ENCODE measurements at places on chromosomes 13 and 19. TPM values are rescaled to one million over a fixed set of nuclear protein-coding genes. Genes with fewer than 3 reads are reported as not detected.

DNA sequence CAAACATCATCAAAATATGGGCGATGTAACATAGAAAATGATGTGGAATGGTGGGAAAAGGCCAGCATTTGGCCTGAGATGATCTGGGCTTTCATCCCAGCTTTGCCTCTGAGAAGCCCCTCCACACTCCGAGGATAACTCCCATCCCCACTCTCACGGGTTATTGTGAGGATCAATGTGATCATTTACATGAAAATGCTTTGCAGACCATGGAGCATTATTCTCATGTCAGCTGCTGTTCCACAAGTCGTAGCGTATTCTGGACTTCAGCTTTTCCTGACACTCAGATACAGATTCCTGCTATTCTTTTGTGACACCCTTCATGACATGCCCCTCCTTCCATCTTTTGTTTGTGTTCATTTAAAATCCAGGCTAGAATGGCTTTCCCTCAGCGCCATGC, 86.5 kb downstream of the NUFIP1 start:
- H3K27me3 ChIP-seq: peaks cover 15% of the 10 kb centered on the region
- DNase-seq: no peak
- no peak overlapping the region for H3K4me3 ChIP-seq
- no peak overlapping the region for H3K27ac ChIP-seq

DNA sequence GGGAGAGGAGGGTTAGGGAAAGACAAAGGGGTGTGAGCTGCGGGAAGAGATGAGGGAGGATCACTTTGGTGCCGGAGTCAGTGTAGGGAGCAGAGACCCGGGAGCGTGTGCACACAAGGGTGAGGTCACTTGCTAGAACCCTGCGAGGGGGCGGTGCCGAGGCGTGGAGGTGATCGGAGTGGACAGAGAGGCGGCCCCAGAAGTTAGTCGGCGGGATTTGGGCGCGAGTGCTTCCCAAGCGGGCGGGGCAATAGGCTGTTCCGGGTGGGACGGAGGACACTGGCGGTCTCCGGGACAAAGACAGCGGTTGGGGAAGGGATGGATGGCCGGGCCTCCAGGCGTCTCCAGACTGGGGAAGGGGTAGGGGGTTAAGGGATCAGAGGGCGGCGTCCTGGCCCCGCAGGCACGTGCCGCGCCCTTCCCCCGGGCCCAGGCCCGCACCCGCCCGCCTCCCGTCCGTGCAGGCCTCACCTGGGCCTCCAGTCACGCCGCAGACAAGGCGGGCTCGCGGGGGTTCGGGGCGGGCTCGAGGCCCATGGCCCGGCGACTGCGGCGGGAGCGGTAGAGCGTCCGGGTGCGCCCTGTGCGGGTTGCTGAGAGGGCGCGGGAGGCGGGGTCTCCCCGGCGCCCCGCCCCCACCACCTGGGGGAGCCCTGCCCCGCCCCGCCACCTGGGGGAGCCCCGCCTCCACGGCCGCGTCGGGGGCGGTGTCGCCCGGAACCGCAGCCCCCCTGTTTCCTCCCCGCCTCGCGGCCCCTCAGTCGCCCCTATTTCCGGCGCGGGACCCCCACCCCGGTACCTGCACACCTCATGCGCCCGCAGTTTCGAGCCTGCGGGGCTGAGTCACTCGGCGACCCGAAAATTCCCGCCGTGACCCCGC, at the start of gene LPAR2:
Gene LPAR2 (minus strand): TSS at position 600 of the 880 bp plus-strand sequence. CDS start 945 bp downstream, outside the sequence.
- H3K36me3 ChIP-seq: peaks cover 42% of the 10 kb centered on the region
- H3K4me1 ChIP-seq: peaks cover 23% of the 10 kb centered on the region
- H3K27ac ChIP-seq: peak within 1 kb of the TSS; percentile 97
- no peaks in the 10 kb centered on the region for H3K27me3 ChIP-seq
- peak within 1 kb of the TSS; percentile 97 for H3K4me3 ChIP-seq
- peak; percentile 91 for DNase-seq

DNA sequence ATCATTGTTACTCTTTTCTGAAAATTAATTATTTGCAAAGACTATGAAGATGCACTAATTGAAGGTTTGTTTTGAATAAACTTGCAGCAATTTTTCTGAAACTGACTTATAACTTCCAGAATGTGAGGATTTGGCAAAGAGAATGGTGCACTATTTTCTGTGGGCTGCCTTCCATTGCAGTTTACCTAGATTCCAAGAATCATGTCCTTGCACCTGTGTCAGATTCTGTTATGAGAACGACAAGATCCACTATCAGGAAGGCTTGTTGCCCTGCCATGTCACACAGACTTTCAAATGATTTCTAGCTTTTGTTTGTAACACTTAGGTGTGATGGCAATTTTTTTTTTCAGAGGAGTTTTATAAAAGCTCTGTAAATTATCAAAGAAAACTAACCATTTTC, 5.6 kb upstream of the SLAIN1 start:
- H3K36me3 ChIP-seq: no peaks in the 10 kb centered on the region
- peaks cover 13% of the 10 kb centered on the region for H3K4me1 ChIP-seq
- DNase-seq: no peak
- H3K4me3 ChIP-seq: no peak overlapping the region
- H3K27ac ChIP-seq: no peak overlapping the region

The NXNL1 gene
- total RNA-seq: not detected

The EMP3 gene
- 278 TPM for total RNA-seq

The IGSF23 gene
- not detected for total RNA-seq

DNA sequence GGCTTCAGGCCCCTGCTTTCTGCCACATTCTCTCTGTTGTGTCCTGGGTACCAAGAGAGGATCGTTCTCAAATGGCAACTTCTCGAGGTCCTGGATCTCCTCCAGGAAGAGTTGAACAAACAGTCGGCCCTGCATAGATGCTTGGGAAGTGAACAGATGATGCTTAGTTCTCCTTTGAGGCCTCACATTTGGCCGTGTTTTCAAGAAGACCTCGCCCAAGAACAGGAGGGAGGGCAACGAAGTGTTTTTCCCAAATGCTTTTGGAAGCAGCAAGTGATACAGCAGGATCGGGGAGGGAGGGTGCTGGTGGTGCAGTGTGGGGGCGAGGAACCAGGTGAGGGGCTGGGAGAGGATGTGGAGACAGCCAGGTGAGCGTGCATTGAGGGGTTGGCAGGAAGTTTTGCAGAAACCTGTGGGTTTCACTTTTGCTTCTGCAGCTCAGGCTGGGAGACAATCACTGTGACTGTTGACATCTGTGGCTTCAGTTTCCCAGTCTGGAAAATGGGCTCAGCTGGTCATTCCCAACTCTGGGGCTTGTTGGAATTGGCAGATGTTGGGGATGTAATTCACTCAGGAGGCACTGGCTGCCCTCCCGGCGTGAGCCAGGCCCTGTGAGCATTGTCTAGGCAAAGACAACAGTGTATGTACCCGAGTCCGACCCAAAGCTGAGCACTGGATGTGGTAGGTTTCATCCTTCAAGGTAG, 21.6 kb downstream of the MAST3 start:
- H3K36me3 ChIP-seq: peaks cover 29% of the 10 kb centered on the region
- peak overlapping the region; percentile 85 for H3K4me3 ChIP-seq
- peak overlapping the region; percentile 97 for H3K27ac ChIP-seq
- peak; percentile 89 for DNase-seq
- H3K4me1 ChIP-seq: peaks cover 30% of the 10 kb centered on the region

DNA sequence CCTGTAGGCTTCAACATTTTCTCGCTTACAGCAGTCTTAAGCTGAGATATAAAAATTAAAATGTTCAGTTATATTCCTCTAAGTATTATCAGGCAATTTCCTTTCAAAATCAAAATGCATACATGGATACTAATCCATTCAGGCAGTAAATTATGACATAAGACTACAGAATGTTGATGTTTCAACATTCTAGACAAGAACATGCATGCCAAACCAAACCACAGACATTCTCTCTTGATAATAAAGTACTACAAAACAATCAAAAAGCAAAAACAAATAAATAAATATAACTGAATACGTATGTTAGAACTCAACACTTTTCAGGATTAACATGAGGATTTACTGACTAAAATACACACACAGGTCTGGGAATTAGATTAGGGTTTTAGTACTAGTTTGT, 7.7 kb downstream of the DIS3 start:
- no peak for DNase-seq
- peaks cover 65% of the 10 kb centered on the region for H3K36me3 ChIP-seq
- no peak overlapping the region for H3K4me3 ChIP-seq

DNA sequence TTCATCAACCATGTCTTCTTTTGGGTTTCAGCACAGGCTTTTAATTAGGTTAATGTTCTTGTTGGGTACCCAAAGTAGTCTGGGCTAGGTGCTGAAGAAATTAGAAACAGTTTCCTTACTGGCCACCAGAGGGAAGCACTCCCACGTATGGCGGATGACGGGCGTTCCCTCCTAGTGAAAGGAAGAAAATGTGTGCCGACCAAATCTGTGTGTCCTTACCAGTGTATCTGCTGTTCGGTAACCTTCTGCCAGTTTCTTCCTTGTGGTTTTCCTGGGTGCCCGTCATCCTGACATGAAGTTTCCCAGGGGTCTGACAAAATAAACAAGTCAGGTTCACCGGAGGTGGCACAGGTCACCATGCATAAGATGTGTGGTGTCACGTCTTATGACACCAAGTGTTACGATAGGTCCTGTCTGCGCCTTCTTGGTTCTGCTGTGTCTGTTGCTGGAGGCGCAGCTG, 6.0 kb upstream of the WDR88 start:
- H3K27ac ChIP-seq: no peak overlapping the region
- H3K4me3 ChIP-seq: no peak overlapping the region
- DNase-seq: peak; percentile 85
- H3K36me3 ChIP-seq: peaks cover 33% of the 10 kb centered on the region
- H3K4me1 ChIP-seq: peaks cover 4% of the 10 kb centered on the region
- H3K27me3 ChIP-seq: no peaks in the 10 kb centered on the region

GRCh38 chr13:69389899-69390298, 717.7 kb upstream of the ATXN8OS start:
- no peak for DNase-seq
- no peaks in the 10 kb centered on the region for H3K4me1 ChIP-seq
- no peak overlapping the region for H3K4me3 ChIP-seq
- H3K27me3 ChIP-seq: no peaks in the 10 kb centered on the region

GRCh38 chr13:72384186-72384823, 343.1 kb downstream of the MZT1 start:
- no peak overlapping the region for H3K27ac ChIP-seq
- no peaks in the 10 kb centered on the region for H3K27me3 ChIP-seq
- DNase-seq: no peak
- no peaks in the 10 kb centered on the region for H3K4me1 ChIP-seq
- H3K4me3 ChIP-seq: no peak overlapping the region

DNA sequence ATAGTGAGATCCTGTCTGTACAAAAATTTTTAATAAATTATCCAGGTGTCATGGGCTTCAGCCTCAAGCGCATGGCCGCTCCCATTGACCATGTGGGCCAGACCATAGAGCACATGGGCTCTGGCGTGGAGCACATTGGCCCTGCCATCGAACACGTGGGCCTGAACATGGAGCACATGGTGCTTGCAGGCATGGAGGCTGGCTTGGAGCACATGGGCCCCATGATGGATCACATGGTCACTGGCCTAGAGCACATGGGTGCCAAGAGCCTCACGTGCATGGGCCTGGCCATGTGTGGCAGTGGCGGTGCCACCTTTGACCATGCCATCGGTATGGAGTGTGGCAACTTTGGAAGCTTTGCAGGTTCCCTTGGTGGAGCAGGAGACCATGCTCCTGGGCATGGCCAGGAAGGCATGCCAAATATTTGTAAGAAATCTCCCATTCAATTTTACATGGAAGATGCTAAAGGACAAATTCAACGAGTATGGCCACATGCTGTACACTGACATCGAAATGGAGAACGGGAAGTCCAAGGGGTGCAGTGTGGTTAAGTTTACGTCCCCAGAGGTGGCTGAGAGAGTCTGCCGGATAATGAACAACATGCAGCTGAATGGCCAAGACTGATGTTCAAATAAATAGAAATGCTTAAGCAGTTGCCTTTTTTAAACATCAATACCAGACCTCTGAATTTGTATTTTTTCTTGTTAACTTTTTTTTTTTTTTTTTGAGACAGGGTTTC, 21.3 kb upstream of the SLC1A5 start:
- no peak overlapping the region for H3K4me3 ChIP-seq
- no peaks in the 10 kb centered on the region for H3K27me3 ChIP-seq
- no peak for DNase-seq
- H3K36me3 ChIP-seq: no peaks in the 10 kb centered on the region
- peaks cover 2% of the 10 kb centered on the region for H3K4me1 ChIP-seq

DNA sequence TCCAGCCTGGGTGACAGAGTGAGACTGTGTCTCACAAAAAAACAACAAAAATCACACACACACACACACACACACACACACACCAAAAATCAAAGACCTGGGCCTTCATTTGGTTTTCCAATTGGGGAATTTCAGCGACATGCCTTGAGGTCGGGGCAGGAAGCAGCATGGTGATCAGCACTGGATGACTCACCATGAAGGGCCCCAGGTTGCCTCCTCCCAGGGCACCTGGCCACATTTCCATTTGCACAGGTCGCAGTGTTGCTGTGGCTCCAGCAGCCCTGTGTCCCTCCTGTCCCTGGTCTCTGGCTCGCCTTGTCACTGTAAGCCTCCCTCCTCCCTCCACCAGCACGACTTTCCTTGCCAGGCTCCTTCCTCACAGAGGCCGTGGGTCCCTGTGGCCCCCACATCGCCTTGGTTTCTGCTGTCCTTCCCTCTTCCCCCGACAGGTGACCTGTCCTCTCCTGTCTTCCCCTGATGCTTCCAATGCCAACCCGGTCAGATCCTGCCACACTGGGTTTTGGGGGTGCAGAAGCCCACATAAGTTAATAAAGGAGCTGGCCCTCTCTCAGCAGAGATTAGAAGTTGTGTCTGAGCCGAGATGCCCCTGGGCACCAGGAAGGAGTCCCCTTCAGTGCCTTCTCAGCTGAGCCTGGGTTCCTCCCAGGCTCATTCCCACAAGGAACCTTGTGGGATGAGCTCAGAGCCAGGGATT, 66.7 kb downstream of the GPR12 start:
- no peaks in the 10 kb centered on the region for H3K4me1 ChIP-seq
- H3K4me3 ChIP-seq: no peak overlapping the region
- no peaks in the 10 kb centered on the region for H3K36me3 ChIP-seq
- no peak for DNase-seq
- no peaks in the 10 kb centered on the region for H3K27me3 ChIP-seq
- no peak overlapping the region for H3K27ac ChIP-seq

GRCh38 chr19:20503476-20503875, 62.1 kb downstream of the ZNF737 start:
- H3K27ac ChIP-seq: no peak overlapping the region
- H3K4me3 ChIP-seq: no peak overlapping the region
- H3K4me1 ChIP-seq: no peaks in the 10 kb centered on the region

- H3K4me3 ChIP-seq: no peak overlapping the region
- peaks cover 2% of the 10 kb centered on the region for H3K27me3 ChIP-seq
- peaks cover 3% of the 10 kb centered on the region for H3K4me1 ChIP-seq
- no peaks in the 10 kb centered on the region for H3K36me3 ChIP-seq
Measured at GRCh38 chr13:36445278-36445677, 13.0 kb downstream of the CCNA1 start.

- H3K27ac ChIP-seq: no peak overlapping the region
- H3K4me3 ChIP-seq: no peak overlapping the region
- H3K36me3 ChIP-seq: no peaks in the 10 kb centered on the region
- DNase-seq: no peak
- no peaks in the 10 kb centered on the region for H3K4me1 ChIP-seq
Measured at GRCh38 chr13:23724196-23724970, 154.2 kb downstream of the TNFRSF19 start.

- H3K4me1 ChIP-seq: peaks cover 39% of the 10 kb centered on the region
- no peak for DNase-seq
- no peaks in the 10 kb centered on the region for H3K27me3 ChIP-seq
- H3K36me3 ChIP-seq: no peaks in the 10 kb centered on the region
Measured at GRCh38 chr13:40143559-40143958, 488.1 kb downstream of the COG6 start.

The FAM216B gene
- not detected for total RNA-seq
